ENCODE measurements at places on chromosomes 6 and 20.

GRCh38 chr6:90514496-90514895 is 72.4 kb downstream of the MAP3K7 start:
- DNase-seq, result no peak

DNA sequence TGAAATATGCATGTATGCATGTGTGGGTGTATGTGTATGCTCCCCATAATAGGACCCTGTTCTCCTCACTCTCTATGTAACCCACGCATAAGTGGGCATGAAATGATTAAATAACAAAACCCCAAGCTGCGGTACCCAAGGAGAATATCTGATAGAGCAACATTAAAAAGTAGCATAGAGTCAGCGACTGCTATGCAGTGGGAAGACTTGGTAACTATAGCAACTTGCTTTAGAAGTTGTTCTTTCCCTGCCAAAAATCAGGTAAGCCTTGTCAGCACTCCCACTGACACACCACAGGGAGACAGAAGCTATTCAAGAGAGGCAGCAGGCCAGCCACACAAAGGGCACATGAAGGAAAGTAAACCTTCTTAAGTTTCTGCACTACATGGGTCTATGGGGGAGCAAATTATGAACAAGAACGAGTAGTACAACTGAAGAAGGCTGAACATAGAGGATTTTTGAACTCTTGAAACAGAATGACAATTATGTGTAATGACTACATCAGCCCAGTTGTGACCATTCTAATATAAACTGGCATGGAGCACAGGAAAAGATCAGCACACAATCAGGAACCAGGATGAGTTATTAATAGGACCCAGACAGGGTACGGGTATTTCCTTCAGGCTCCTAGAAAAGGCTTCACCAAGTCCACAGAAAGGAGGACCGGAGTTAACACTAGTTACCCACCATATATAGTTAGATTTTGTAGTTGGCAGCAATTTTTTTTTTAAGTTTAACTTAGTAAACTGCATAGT is 89.9 kb downstream of the GPR6 start:
- DNase-seq, result peak; percentile 7

GRCh38 chr6:157570104-157570503 is 189.1 kb downstream of the ZDHHC14 start:
- no peak for DNase-seq

DNA sequence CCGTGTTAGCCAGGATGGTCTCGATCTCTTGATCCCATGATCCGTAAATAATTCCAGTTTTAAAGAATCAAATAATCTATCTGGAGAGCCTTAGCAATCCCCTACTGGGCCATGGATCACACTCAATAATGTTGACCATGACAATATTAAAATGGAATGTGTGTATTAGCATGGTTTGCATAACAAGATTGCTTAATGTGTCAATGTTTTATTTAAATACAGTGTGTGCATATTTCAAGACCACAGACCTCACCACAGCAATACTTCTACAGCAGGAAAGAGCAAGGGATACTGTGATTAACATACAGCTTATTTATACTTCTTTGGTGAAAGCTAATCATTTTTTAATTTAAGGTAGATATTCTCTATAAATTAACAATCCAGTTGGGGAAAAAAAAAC is 470.4 kb downstream of the TFAP2B start:
- DNase-seq, result no peak

DNA sequence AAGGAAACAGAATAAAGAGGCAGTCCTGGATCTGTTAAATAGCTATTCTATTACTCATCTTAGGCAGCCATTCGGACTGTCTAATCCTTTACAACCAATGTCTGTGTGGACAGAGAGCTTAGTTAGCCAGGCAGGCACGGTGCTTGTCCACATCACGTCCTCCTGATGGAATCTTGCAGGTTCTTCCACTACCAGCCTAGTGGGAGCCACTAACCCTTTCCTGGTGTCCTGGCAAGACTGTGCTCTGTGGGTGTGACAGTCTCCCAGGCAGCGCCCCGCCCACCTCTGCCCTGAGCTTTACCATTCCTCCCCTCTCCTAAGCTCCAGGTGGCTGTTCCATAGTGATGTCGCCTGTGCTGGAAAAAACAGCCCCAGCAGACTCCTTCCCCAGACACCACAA is 78.3 kb upstream of the CLDN20 start:
- DNase-seq, result no peak

- DNase-seq, result peak; percentile 94
Measured at GRCh38 chr6:21987501-21987957, 309.3 kb downstream of the PRL start.

DNA sequence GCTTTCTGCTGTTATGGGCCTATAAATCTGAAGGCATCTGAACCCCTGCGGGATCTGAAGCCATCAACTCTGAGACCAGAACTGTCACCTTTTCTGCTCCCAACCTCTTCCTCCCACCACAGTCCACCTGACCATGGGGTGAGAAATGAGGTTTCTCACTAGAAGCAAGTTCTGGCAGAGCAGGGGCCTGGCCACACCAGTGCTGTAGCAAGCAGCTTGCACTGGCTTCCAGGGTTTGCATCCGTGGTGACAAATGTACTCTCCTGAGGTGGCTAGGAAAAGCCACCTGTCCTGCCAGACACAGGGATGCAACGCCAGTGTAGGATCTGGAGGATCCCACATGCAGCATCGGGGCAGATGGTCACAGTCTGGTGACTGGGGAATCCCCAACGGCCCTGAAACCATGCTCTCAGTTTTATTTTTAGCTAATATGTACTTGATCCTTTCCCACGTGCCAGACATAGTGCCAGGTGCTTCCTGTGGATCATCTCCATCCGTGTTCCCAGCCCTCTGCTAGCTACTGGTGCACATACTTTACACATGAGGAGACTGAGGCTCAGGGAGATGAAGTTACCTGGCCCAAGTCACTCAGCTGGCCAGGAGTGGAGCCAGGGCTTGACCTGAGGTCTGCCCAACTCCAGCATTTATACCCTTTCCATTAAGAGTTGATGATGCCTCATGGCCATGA is 122.1 kb upstream of the SPACA1 start:
- no peak for DNase-seq

DNA sequence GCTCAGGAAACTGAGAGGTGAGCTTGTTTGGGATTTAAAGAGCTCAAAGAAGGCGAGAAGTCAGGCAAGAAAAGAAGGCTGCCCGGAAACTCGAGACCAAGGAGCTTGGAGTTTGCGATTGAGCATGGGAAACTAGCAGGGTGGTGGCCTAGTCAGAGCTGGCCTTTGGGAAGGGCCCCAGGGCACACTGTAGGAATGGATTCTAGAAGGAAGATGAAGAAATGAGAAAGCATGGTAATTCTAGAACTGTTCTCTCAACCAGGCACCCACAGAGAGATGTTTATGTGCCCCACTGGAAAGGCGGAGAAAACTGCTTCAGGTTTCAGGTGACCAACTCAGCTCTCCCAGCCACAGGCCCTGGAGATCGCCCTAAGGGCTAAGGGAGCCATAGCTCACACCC is 126.2 kb downstream of the FOXO3 start:
- no peak for DNase-seq

- DNase-seq, result no peak
Measured at GRCh38 chr6:11912420-11912819, 99.7 kb upstream of the HIVEP1 start.

DNA sequence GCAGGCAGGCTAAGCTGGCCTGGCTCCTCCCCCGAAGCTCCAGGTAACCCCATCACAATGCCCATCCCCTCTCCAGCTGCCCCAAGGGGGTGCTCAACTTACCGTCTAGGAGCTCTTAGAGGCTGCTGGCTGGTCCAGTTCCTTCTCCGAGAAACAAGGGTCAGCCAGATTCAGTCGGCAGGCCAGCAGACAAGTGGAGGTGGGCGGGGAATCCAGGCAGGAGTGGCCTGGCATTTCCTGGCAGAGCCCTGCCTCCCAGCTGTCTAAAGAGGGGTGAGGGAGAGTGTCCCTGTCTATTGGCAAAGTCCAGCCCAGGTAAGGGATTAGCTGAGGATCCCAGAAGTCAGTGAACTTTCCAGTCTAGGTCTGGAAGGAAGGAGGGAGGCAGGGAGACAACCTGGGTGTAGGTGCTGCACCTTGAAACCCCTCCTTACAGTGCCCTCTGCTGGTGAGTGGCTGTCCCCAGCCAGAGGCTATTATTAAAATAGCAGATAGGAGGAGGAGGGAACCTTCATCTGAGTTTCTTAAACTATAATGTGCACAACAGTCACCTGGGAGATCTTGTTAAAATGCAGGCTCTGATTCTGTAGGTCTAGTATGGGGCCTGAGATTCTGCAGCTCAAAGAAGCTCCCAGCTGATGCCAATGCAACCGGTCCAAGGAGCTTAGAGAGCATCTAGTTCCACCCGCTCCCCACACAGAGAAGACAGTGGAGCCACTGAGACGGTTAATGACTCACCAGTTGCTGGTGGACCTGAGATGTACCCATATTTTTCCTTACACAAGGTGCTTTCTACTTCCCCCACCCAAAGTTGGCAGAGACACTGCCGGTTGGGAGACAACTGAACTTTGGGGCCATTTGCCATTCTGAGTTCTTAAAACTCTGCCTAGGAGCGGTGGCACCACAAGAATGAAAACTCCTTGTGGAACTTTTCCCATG is at the start of gene UNC5CL:
Gene UNC5CL (minus strand): TSS at position 162 of the 939 bp plus-strand sequence. CDS start 4,147 bp downstream, outside the sequence.
- peak; percentile 33 for DNase-seq

DNA sequence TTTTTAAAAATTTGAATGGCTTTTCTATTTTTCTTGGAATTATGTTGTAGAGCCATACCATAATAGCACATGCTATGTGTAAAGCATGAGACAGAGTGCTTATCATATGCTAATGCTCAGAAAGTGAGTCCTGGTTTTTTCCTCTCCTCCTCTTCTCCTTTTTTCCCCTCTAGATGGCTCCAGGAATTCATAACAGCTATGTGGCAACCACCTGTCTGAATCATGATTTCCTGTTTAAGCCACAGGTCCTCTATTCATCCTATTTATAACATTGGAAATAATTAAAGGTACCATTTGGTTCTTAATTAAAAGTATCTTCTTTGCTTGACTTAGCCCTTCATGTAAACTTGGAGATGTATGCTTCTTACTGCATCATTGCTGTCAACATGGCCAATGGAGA is 260.0 kb upstream of the MAP3K7 start:
- no peak for DNase-seq

DNA sequence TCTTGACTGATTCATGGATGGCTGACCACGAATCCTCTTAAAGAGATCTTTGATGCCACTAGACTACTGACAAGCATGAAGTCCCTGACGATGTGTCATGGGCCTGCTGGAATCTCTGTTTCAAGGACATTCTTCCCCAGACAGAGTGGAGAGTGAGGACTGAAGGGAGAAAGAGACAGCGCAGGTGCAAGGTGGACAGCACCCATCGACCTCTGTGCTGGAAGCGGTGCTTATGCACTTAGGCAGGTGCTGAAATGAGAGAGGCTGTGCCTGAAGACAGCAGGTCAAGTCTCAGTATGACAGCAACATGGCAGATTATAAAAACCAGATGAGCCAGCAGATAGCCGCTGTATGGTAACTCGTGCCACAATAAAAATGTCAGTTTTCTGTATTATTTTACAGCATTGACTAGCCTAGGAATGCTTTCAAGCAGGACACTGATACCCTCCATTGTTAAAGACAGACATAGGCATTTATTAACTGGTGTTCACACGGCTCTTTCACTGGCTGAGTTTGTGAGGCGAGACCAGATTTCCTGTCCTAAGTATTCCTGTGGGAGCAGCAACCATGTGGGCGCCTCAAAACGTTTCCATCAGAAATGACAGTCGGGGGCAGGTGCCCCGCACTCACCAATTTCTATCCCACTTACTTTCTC is 47.5 kb downstream of the FOXC1 start:
- DNase-seq, result peak; percentile 64

DNA sequence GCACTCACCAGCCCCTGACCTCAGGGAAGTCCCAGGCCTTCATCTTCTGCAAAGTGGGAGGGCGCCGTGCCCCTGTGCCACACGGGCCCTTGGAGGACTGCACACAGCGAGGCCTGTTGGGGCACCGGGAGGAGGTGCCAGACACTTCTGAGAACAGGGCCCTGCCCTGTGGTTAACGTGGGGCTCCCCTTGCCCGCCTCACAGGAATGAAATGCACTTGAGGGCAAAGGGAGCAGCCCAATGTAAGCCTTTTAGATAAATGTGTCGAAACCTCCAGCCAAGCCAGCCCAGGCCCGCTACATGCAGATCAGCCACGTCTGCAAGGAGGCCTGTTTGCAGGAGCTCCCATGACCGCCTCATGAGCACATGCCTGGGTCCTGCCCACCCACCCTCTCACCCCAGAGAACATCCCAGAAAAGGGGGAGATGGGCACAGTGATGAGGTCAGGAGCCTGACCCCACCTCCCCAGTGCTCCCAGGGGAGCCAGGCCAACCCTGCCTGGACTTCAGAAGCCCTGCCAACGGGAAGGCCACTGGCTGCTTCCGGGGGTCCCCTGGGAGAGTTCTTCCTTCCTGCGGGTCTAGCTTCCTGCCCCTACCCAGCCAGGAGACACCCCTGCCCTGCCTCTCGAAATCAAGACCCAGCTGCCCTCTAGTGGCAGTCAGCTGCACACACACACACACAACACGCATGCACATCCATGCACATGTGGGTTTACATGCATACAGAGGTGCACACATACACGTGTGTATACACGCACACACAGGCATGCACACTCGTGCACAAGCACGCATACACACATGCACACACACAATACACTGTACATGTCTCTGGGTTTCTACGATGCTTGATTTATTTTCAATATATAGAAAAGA is 178.7 kb downstream of the TAF4 start:
- peak; percentile 82 for DNase-seq

GRCh38 chr6:2157441-2158127 is 87.8 kb downstream of the GMDS start:
- DNase-seq, result no peak

DNA sequence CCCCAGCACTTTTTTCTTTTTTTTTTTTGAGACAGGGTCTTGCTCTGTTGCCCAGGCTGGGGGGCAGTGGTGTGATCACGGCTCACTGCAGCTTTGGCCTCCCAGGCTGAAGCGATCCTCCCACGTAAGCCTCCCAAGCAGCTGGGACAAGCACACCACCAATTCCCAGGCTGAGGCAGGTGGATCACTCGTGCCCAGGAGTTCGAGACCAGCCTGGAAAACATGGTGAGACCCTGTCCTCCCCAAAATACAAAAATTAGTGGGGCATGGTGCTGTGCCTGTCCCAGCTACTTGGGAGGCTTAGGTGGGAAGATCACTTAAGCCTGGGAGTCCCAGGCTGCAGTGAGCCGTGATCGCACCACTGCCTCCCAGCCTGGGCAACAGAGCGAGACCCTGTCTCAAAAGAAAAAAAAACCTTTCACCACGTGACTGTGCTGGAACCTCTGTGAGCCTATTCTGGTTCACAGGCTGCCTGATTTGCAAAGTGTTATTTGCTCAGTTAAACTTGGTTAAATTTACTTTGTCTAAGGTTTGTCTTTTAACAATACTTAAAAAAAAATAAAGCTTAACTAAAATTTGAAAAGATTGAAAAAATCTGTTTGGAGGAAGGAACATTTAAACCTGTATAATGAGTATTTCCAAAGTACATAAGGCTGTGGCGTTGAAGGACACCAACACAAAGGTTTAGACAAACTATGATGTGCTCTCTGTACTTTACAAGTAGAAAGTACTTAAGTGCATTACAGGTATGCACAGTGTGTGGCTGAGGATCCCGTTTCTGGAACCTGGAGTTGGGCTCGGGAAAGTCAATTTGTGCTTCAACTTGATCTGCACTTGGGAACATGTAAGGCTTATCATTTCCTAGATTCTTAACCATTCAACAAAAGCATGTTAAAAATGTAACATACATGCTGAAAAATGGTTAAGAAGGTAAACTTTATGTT is 55.0 kb downstream of the PPP1R3G start:
- DNase-seq, result no peak

GRCh38 chr6:34234667-34235306 is 1.9 kb upstream of the HMGA1 start:
- DNase-seq, result peak; percentile 84
